Natural killer cell (primary cell): ENCODE measurements at places on chromosomes 1 and 21. TPM values are rescaled to one million over a fixed set of nuclear protein-coding genes. Genes with fewer than 3 reads are reported as not detected.

GRCh38 chr21:43195121-43196021 lies 26.6 kb downstream of the CRYAA start:
- H3K4me1 ChIP-seq, result no peaks in the 10 kb centered on the region
- no peak for DNase-seq
- H3K4me3 ChIP-seq, result no peak overlapping the region
- no peaks in the 10 kb centered on the region for H3K36me3 ChIP-seq
- H3K27me3 ChIP-seq, result no peaks in the 10 kb centered on the region
- no peak overlapping the region for H3K27ac ChIP-seq

DNA sequence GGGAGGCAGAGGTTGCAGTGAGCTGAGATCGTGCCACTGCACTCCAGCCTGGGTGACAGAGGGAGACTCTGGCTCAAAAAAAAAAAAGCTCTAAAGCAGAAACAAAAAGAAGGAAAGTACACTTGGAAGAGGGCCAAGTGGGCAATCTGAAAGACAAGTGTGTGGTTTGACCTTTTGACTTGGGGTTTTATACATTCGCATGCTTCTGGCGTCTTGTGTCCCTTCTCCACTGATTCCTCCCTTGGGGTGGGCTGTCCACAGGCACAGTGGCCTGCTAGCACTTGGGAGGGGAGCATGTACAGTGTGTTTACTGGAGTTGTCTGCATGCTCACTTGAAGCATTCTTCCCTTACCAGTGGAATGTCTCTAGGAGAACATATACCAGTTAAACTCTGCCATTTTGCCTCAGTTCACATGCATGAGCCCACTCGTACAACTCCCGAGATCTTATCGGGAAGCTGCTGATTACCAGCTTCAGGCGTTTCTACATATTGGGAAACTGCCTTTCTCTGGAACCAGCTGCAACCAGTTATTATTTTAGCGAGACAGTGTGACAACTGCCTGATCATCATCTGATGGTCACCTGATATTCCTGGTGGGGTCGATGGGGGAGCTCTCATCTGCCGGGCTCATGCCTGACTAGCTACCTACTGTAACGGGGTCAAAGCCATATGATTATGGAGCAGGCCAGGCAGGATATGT lies 113.5 kb upstream of the ZNF678 start:
- H3K27ac ChIP-seq, result no peak overlapping the region
- no peaks in the 10 kb centered on the region for H3K27me3 ChIP-seq

- H3K4me3 ChIP-seq, result no peak overlapping the region
- peaks cover 4% of the 10 kb centered on the region for H3K4me1 ChIP-seq
- no peak overlapping the region for H3K27ac ChIP-seq
- DNase-seq, result no peak
Observed at GRCh38 chr1:158806916-158807536, 24.1 kb upstream of the MNDA start.

GRCh38 chr1:53075206-53075605 lies 13.2 kb downstream of the PODN start:
- peak; percentile 6 for DNase-seq
- no peak overlapping the region for H3K27ac ChIP-seq
- no peaks in the 10 kb centered on the region for H3K36me3 ChIP-seq

- H3K27ac ChIP-seq, result no peak overlapping the region
- no peaks in the 10 kb centered on the region for H3K27me3 ChIP-seq
- no peak overlapping the region for H3K4me3 ChIP-seq
- peaks cover 7% of the 10 kb centered on the region for H3K4me1 ChIP-seq
- no peaks in the 10 kb centered on the region for H3K36me3 ChIP-seq
Observed at GRCh38 chr1:212281590-212281989, 3.6 kb upstream of the PPP2R5A start.

GRCh38 chr1:75797606-75798216 lies 1.0 kb downstream of the MSH4 start:
- no peak overlapping the region for H3K27ac ChIP-seq
- H3K4me3 ChIP-seq, result no peak overlapping the region
- peaks cover 46% of the 10 kb centered on the region for H3K36me3 ChIP-seq
- no peaks in the 10 kb centered on the region for H3K4me1 ChIP-seq
- no peaks in the 10 kb centered on the region for H3K27me3 ChIP-seq
- no peak for DNase-seq

DNA sequence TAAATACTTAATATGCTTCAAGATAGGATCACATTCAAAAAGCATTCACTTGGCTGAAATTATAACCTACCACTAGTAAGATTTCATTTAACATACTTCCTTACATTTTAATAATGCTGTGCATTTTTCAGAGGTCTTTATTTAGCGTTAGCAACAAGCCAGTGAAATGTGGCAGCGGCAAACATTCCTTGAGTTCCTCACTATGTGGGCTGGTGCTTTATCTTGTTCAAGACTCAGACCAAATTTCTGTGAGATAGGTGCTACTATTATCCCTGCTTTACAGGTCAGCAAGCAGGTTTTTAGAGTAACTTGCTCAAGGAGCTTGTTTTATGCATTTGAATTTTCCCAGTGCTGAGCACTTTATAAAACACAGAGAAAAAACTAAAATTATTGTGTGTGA lies 132.7 kb downstream of the PLPPR4 start:
- H3K27me3 ChIP-seq, result no peaks in the 10 kb centered on the region
- H3K36me3 ChIP-seq, result no peaks in the 10 kb centered on the region
- H3K27ac ChIP-seq, result no peak overlapping the region
- no peak overlapping the region for H3K4me3 ChIP-seq
- no peak for DNase-seq

DNA sequence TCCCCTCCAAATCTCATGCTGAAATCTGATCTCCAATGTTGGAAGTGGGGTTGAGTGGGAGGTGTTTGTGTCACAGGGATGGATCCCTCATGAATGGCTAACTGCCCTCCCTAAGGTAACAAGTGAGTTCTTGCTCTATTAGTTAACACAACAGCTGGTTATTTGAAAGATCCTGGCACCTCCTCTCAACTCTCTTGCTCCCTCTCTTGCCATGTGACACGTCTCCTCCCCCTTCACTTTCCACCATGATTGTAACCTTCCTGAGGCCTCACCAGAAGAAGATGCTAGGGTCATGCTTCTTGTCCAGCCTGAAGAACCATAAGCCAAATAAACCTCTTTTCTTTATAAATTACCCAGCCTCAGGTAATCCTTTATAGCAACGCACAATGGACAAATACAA lies 28.5 kb downstream of the DENND2C start:
- H3K27ac ChIP-seq, result no peak overlapping the region
- H3K4me1 ChIP-seq, result no peaks in the 10 kb centered on the region
- no peak overlapping the region for H3K4me3 ChIP-seq
- H3K36me3 ChIP-seq, result no peaks in the 10 kb centered on the region

DNA sequence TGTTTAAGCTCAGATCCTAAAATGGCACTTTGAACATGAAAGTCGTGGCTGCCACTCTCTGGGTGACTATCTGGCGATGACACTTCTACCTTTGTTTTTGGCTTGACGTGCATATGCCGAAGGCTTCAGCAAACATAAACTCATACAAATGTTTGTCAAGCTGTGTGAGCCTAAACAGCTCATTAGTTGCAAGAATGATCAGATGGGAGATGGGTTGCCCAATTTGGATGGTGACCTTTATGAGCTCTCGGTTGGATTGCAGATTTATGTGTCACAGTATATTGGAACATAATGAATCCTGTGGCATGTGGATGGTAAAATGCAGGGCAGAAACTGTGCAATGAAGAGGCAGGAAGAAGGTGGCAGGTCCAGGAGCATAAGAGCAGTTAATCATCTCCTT lies 229.3 kb downstream of the DISC1 start:
- no peaks in the 10 kb centered on the region for H3K4me1 ChIP-seq
- no peak for DNase-seq
- no peaks in the 10 kb centered on the region for H3K27me3 ChIP-seq
- H3K4me3 ChIP-seq, result no peak overlapping the region
- no peak overlapping the region for H3K27ac ChIP-seq

DNA sequence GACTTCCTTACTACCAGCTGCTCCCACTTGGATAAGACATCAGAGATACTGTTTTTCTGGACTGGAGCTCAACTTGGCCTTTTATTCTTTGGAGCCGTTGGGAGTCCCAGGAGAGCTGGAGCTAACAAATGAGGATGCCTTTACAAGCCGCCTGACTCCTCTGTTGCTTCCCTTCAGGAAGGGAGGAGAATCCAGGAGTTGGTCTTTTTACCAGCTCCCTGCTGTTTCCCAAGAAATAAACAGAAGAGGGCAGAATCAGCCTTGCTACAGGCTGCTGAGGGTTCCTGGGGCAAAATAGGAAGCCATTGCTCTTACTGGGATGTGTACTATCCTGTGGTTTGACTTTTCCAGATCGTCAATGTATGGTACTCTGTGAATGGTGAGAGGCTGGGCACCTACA lies 1.5 kb downstream of the EIF3I start:
- H3K36me3 ChIP-seq, result peaks cover 40% of the 10 kb centered on the region
- no peak overlapping the region for H3K27ac ChIP-seq
- no peak overlapping the region for H3K4me3 ChIP-seq

- no peak for DNase-seq
- no peak overlapping the region for H3K27ac ChIP-seq
- no peak overlapping the region for H3K4me3 ChIP-seq
- peaks cover 4% of the 10 kb centered on the region for H3K4me1 ChIP-seq
- H3K36me3 ChIP-seq, result no peaks in the 10 kb centered on the region
- H3K27me3 ChIP-seq, result no peaks in the 10 kb centered on the region
Observed at GRCh38 chr21:44552681-44553080, 1.4 kb upstream of the KRTAP10-2 start.

DNA sequence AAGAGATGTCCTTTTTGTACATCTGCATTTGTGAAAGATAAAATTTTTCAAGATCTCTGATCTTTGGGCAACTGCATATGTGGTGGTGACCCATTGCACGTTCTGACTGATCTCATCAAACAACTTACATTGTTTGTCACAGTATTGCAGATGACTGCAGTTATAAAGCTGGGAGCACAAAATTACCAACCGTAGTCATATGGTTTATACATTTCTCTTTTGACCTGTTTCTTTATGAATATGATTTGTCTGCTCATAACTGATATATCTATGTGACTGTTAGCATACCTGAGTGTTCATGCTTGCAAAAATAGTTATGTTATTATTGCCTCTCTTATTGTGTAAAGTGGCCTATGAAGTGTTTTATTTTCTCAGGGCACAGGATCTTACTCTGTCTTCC lies 43.7 kb upstream of the HMCN1 start:
- no peak for DNase-seq
- no peak overlapping the region for H3K27ac ChIP-seq
- H3K36me3 ChIP-seq, result no peaks in the 10 kb centered on the region
- H3K27me3 ChIP-seq, result no peaks in the 10 kb centered on the region
- no peak overlapping the region for H3K4me3 ChIP-seq

DNA sequence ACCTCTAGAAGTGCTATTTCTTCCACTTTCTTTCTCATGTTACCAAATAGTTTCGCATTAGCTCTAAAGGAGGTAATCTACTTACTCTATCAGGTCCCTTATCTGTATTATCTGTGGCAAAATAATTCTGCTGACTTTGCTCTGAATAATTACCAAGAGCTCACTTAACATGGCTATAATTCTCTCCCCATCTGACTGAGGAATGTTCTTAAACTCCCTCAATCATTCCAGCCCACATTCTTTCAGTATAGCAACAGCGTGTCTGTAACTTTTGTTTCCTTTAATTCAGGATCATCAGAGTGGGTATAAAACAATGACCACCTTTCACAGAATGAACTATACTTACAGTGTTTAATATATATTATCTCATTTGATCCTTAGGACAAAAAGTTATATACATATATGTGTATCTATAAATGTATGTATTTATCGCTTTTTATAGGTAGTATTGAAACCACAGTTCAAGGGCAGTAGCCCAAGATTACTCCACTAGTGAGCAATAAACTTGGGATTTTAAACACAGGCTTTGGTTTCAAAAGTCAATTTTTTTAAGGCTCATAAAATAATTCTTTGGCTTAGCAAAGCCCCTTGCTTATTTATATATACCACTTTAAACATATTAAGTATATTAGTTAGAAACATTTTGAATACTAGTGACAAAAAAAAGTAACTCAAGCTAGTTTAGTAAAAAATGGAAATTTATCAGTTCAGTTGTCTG lies 36.1 kb upstream of the ST6GALNAC3 start:
- H3K4me3 ChIP-seq, result no peak overlapping the region
- H3K4me1 ChIP-seq, result no peaks in the 10 kb centered on the region
- DNase-seq, result no peak
- no peaks in the 10 kb centered on the region for H3K36me3 ChIP-seq
- H3K27me3 ChIP-seq, result no peaks in the 10 kb centered on the region
- H3K27ac ChIP-seq, result no peak overlapping the region

DNA sequence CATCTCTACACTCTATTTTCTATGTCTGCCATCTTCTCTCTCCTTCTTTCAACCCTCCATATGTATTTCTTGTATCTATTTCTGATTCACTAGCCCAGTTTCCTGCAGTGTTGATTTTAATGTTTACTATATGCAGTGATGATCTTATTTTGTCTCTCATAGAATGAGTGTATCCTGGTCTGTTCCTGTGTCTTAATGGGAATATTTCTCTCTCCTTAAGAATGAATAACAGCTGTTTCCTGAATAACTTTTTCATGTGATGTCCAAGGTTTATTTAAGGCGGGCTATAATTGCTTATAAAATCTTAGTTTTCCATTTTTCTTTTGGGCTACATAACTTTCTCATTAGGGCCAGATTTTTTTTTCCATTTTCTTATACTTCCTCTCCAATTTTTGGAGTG lies 144.5 kb downstream of the C1orf21 start:
- DNase-seq, result no peak
- no peak overlapping the region for H3K4me3 ChIP-seq
- peaks cover 2% of the 10 kb centered on the region for H3K36me3 ChIP-seq
- H3K27me3 ChIP-seq, result no peaks in the 10 kb centered on the region

DNA sequence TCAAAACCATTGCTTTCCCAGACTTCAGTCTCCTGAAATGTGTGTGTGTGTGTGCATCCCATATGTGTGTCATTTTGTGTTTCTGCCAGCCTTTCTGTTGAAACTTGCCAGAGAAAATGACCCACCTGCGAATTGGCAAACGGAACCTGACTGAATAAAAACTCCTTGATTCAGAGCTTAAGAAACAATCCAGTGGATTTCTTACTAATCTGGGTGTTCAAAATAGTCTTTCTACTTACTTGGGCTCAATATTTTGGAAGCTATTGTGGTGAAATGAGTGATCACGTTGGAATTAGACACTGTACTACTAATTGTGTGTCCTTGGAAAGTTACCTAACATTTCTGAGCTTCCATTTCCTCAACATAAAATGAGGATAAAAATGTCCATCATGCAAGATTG lies 138.9 kb upstream of the ERG start:
- H3K36me3 ChIP-seq, result no peaks in the 10 kb centered on the region
- H3K4me1 ChIP-seq, result no peaks in the 10 kb centered on the region
- no peaks in the 10 kb centered on the region for H3K27me3 ChIP-seq
- no peak overlapping the region for H3K4me3 ChIP-seq
- DNase-seq, result no peak

DNA sequence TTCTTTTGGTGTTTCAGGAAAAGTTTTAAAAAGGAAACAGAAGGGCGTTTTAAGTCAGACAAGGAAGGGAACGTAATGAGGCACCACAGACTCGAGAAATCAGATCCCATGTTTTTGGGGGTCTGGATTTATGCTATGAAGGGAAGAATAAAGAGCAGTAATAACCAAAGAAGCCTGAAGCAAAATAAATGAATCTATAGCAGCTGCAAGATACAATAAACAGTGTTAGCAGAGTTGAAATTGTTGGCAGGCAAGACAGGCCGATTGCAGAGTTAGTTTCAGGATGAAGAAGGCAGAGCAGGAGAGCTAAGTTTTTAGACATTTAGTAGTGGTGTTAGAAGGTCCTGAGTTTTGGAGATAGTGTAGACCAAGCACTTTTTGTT lies 425 bp downstream of the DDR2 start:
- H3K36me3 ChIP-seq, result no peaks in the 10 kb centered on the region
- H3K27ac ChIP-seq, result no peak overlapping the region
- H3K27me3 ChIP-seq, result no peaks in the 10 kb centered on the region
- no peak overlapping the region for H3K4me3 ChIP-seq

The CD164L2 gene
- not detected for total RNA-seq

The HJV gene
- total RNA-seq, result not detected

The TFF1 gene
- total RNA-seq, result not detected

The FCAMR gene
- not detected for total RNA-seq

The RHCE gene
- total RNA-seq, result not detected

The PGLYRP4 gene
- not detected for total RNA-seq

The HMCN1 gene
- 0.45 TPM for total RNA-seq
